ENCODE measurements at places on chromosomes 5 and 9. TPM values are rescaled to one million over a fixed set of nuclear protein-coding genes. Genes with fewer than 3 reads are reported as not detected.

DNA sequence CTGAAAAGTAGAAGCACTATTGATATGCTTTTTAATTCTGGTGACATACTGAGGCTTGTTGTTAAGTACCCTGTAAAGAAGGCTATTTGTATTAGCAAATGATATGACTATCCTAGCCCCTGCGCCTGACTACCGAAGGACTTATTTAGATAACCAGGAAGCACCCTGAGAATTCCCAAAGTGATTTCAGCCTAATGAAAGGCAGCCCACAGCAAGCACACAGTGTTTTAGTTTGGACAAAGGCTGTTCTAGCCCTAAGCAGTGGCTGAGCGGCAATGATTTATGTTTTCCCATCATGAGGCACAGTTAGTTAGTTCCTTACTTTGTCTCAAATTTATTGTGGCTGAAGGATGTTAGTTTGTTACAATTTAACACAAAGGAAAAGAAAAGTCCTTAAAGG, 235.3 kb downstream of the KCTD16 start:
- no peak for DNase-seq

DNA sequence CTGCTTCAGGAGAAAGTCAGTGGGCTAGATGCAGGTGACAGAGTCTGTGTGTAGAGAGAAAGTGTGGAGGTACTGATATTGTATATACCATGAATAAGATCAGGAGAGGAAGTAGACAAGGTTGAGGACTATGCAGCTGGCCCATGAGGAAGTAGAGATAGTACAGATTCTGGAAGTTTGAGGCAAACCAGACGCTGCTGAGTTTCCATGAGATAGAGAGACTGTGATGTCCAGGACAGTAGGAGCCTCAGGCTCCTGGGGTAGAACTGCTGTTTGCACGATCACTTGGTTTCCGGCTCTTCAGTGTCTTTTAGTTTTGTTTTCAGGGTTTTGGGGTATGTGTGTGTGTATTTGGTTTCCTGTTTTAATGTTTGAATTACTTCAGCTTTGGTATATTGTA, 13.6 kb downstream of the OTULINL start:
- DNase-seq: no peak

GRCh38 chr9:37977851-37978480, 74.0 kb upstream of the SLC25A51 start:
- DNase-seq: no peak

DNA sequence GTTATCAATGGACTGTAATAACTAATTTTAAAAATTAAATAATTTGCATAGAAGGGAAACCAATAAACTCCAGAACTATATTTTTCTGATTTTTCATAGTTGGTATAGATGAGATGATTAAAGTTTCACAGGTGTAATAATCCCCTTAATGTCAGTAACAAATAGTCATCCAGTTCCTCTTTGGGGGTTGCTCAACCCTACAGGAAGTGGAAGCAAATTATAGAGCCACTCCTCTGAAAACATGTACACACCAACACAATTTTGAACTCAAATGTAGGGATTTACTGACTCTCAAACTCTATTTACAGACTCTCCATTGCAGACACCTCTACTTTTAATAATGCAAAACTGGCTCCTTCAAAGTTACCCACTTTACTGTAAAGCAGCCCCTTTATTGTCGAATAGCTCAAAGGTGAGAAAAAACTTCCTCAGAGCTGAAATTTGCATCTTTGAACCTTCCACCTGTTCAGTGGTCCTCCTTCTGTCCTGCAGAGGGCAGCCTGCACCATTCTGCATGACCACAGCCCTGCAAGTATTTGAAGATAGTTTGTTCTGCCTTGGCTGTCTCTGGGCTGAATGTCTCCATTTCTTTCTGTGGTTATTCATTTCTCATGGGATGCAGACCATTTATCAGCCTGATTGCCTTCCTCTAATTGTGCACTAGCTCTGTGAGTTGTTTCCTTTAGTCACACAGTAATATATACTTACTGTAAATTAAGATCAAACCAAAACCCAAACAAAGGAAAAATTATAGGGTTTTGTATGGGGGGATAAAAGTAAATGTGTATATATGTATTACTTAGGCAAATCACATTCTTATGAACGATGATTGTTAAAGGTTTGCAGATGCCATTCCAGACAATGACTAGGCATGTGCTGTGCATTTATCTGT, 383.2 kb upstream of the SGCD start:
- peak; percentile 28 for DNase-seq

DNA sequence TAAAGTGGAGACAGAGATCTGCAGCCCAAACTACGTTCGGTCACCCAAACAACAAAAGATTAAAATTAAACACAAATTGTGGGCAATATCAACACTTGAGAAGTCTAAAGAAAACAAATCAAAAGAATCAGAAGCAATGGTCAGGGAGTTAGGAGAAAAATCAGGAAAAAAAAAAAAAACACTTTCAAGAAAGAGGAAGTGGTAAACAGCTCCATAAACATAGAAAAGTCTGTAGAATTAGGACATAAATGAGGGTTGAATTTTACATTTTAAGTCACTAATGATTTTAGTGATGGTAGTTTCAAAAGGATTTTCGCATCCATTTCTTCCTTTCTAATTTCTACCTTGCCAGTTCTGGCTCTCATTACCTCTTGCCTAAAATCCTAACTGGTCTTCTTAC, 10.1 kb downstream of the RNF145 start:
- no peak for DNase-seq

GRCh38 chr5:146622391-146622790, 106.4 kb upstream of the GPR151 start:
- no peak for DNase-seq

GRCh38 chr5:165871291-165871690, 2365.9 kb downstream of the MAT2B start:
- no peak for DNase-seq

- DNase-seq: no peak
Observed at GRCh38 chr9:91407580-91408318, 15.9 kb downstream of the NFIL3 start.

Gene LRRC19
- not detected for total RNA-seq

Gene SPINK13
- not detected for total RNA-seq

Gene SETD9
- 18.8 TPM for total RNA-seq

Gene CKMT2
- 1,129 TPM for total RNA-seq

Data from heart left ventricle (tissue), 16 donors.